Thymus (tissue), 14 donors: ENCODE measurements at places on chromosomes 3 and 15. TPM values are rescaled to one million over a fixed set of nuclear protein-coding genes. Genes with fewer than 3 reads are reported as not detected.

CCR8 gene
- polyA plus RNA-seq, result 2.1 TPM

IGSF11 gene
- 0.27 TPM for polyA plus RNA-seq

CPB1 gene
- polyA plus RNA-seq, result 0.71 TPM

GPR62 gene
- polyA plus RNA-seq, result 0.02 TPM

CACNA1D gene
- polyA plus RNA-seq, result 0.57 TPM

TGM5 gene
- 1.2 TPM for polyA plus RNA-seq

STAC gene
- 0.80 TPM for polyA plus RNA-seq

IL17RC gene
- polyA plus RNA-seq, result 17.5 TPM

GALNT15 gene
- polyA plus RNA-seq, result 41.2 TPM

TCTA gene
- 24.5 TPM for polyA plus RNA-seq

CYP8B1 gene
- polyA plus RNA-seq, result 0.02 TPM

CPLX3 gene
- polyA plus RNA-seq, result 1.1 TPM

DYNLT2B gene
- 41.0 TPM for polyA plus RNA-seq

HHATL gene
- polyA plus RNA-seq, result 3.7 TPM

MYZAP gene
- 3.4 TPM for polyA plus RNA-seq

SKOR1 gene
- 0.46 TPM for polyA plus RNA-seq

OGG1 gene
- 16.6 TPM for polyA plus RNA-seq

IL20RB gene
- 5.4 TPM for polyA plus RNA-seq

TRAK1 gene
- 20.1 TPM for polyA plus RNA-seq

PHC3 gene
- polyA plus RNA-seq, result 11.7 TPM

SNRPN gene
- polyA plus RNA-seq, result 149 TPM

CATSPER2 gene
- polyA plus RNA-seq, result 4.9 TPM

P2RY12 gene
- 0.59 TPM for polyA plus RNA-seq

CDCP1 gene
- polyA plus RNA-seq, result 2.3 TPM

FOXL2 gene
- 0.18 TPM for polyA plus RNA-seq

ARRDC4 gene
- polyA plus RNA-seq, result 13.3 TPM

OR5K2 gene
- not detected for polyA plus RNA-seq

MYRIP gene
- polyA plus RNA-seq, result 1.6 TPM

LINGO1 gene
- polyA plus RNA-seq, result 0.75 TPM

CLDN16 gene
- polyA plus RNA-seq, result 1.3 TPM

EHD4 gene
- 11.8 TPM for polyA plus RNA-seq

PPARG gene
- 8.8 TPM for polyA plus RNA-seq

ANKUB1 gene
- not detected for polyA plus RNA-seq

PLA2G4B gene
- polyA plus RNA-seq, result 45.4 TPM

LRRC31 gene
- polyA plus RNA-seq, result 0.07 TPM

MESP1 gene
- polyA plus RNA-seq, result 0.50 TPM

GPR160 gene
- 5.1 TPM for polyA plus RNA-seq

NME9 gene
- polyA plus RNA-seq, result 1.5 TPM

FBLN2 gene
- 12.2 TPM for polyA plus RNA-seq

OR4F6 gene
- polyA plus RNA-seq, result not detected

NOX5 gene
- polyA plus RNA-seq, result 0.66 TPM

SOX2 gene
- polyA plus RNA-seq, result 3.1 TPM

GNAT1 gene
- 0.05 TPM for polyA plus RNA-seq

CD200 gene
- polyA plus RNA-seq, result 23.5 TPM

ERICH6 gene
- polyA plus RNA-seq, result 0.02 TPM
